ENCODE measurements at places on chromosomes 16 and 17. TPM values are rescaled to one million over a fixed set of nuclear protein-coding genes. Genes with fewer than 3 reads are reported as not detected.

The TBC1D3K gene
- not detected for total RNA-seq

The NPIPA8 gene
- total RNA-seq: 0.36 TPM

GRCh38 chr16:1274767-1275166, 18.9 kb downstream of the TPSD1 start:
- H3K4me1 ChIP-seq: no peaks in the 10 kb centered on the region
- no peak overlapping the region for H3K27ac ChIP-seq
- no peaks in the 10 kb centered on the region for H3K27me3 ChIP-seq
- no peaks in the 10 kb centered on the region for H3K36me3 ChIP-seq
- no peak overlapping the region for H3K4me3 ChIP-seq

DNA sequence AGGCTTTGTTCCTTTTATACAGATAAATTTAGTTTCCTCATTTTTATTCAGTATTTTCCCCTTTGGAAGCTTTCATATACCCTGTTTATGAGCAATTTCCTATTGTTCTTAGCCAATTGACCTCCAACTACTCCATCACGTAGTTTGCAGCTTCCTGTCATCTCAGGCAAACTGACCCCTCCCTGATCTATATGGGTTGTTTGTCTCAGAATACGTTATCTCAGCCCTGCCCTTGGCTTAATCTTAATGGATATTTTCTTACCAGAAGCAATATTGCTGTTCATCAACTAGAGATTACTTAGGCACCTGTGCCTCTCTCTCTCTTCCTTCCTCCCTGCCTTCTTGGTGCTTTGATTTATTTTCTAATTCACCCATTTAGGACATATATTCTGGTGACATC, 81.2 kb downstream of the ZNF18 start:
- no peaks in the 10 kb centered on the region for H3K27me3 ChIP-seq
- no peak for DNase-seq
- no peaks in the 10 kb centered on the region for H3K36me3 ChIP-seq
- H3K4me3 ChIP-seq: no peak overlapping the region
- H3K4me1 ChIP-seq: no peaks in the 10 kb centered on the region

GRCh38 chr17:51371732-51372151, 111.4 kb downstream of the UTP18 start:
- DNase-seq: peak; percentile 43
- H3K36me3 ChIP-seq: no peaks in the 10 kb centered on the region
- no peaks in the 10 kb centered on the region for H3K27me3 ChIP-seq
- H3K4me1 ChIP-seq: peaks cover 11% of the 10 kb centered on the region

GRCh38 chr16:59635674-59636073, 901.6 kb upstream of the GOT2 start:
- no peaks in the 10 kb centered on the region for H3K4me1 ChIP-seq
- H3K27me3 ChIP-seq: no peaks in the 10 kb centered on the region
- H3K4me3 ChIP-seq: no peak overlapping the region
- no peak overlapping the region for H3K27ac ChIP-seq

GRCh38 chr16:9503251-9503984, 412.0 kb downstream of the HAPSTR1 start:
- DNase-seq: no peak
- H3K36me3 ChIP-seq: no peaks in the 10 kb centered on the region
- H3K27me3 ChIP-seq: no peaks in the 10 kb centered on the region
- no peaks in the 10 kb centered on the region for H3K4me1 ChIP-seq

DNA sequence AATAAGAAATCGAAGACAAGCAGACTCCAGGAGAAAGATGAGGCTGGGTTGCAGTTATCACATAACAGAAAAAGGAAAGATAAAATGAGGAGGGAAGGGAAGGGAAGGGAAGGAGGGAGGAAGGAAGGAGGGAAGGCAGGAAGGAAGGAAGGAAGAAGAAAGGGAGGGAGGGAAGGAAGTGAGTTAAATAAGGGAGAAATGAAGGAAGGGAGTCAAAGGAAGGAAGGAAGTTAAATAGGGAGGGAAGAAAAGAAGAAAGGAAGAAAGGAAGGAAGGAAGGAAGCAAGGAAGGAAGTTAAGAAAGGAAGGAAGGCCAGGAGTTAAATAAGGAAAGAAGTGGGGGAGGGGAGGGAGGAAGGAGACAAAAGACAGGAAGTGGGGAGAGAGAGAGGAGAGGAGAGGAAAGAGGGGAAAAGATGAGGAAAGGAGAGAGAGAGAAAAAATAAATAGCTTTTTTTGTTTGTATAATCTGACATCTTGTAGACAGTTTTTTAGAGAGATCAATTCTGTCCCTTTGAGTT, 679.6 kb downstream of the HS3ST4 start:
- no peak overlapping the region for H3K27ac ChIP-seq
- no peaks in the 10 kb centered on the region for H3K4me1 ChIP-seq
- no peaks in the 10 kb centered on the region for H3K27me3 ChIP-seq
- no peaks in the 10 kb centered on the region for H3K36me3 ChIP-seq
- H3K4me3 ChIP-seq: no peak overlapping the region

DNA sequence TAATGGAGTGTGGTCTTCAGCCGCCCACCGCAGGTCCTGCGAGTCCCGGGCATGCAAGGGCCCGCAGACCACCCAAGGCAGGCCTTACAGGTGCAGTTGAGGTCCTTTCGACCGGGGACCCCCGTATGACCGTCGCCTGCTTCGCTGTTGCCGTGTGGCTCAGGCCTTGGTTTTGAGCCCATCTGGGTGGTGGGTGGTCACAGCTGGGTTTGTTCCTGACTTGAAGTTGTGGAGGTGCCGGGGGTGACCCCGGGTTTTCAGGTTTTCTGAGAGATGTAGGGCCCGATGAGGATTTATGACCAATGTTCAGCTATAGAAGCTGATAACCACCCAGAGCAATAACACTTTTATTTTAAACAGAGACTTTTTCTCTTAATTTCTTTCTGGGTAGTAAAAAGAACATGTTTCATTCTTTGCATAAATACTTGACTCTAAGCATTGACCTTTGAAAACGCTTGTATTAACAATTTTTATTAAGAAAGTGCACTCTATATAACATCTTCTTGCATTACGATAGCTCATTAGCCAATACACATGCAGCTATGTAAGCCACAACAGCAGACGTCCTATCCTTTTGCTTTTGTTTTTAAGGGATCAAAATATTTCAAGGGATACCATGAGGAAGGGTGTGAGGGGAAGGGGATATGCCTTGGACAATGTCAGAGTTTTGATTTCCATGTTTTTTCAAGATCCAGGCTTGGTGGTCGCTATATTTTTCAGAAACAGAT, 1.9 kb downstream of the FOXL1 start:
- DNase-seq: no peak
- no peak overlapping the region for H3K4me3 ChIP-seq
- peaks cover 21% of the 10 kb centered on the region for H3K27me3 ChIP-seq
- no peak overlapping the region for H3K27ac ChIP-seq
- H3K4me1 ChIP-seq: peaks cover 16% of the 10 kb centered on the region
